Activated gamma-delta T cell (primary cell): ENCODE measurements at places on chromosomes 5 and 9.

DNA sequence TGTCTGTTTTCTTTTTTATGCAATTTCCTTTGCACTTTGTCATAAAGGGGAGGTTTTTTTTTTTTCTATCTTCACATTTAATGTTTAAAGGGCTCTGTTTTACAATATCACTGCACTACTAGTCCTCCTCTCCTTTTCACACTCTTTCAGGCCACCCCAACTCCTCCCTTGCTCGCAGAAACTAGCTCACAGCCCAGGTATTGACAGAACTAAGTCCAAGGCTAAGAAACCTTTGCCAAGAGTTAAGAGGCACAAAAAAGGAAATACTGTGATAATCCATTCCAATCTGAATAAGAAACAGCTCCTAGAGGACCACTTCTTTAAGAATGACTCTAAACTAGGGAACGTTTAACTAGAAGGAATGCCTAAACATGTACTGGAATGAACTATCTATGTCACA lies 1.1 kb upstream of the FGF10 start:
- DNase-seq: no peak

GRCh38 chr5:3103262-3103811 lies 351.9 kb upstream of the IRX2 start:
- no peak for DNase-seq

- DNase-seq: no peak
Measured at GRCh38 chr5:138753794-138754698, 821 bp downstream of the CTNNA1 start.

DNA sequence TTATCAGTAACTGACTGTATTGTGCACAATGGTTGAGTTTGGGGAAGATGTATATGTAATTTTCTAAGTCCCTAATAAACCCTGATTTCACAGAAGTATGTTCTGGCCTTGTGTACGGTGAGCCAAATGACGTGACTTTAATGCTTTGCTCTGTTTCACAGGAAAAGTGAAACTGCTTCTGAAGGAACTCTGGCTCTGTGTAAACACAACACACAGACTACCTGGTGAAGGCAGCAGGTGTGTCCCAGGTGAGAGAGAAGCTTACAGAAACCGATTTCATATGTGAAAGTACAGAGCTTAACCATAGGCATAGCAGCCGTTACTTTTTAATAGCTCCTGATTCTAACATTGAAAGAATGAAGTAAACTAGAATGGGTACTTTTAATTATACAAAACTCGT lies 31.9 kb downstream of the ICE1 start:
- DNase-seq: no peak

- DNase-seq: no peak
Measured at GRCh38 chr5:172832383-172833315, 1.4 kb upstream of the ERGIC1 start.

- no peak for DNase-seq
Measured at GRCh38 chr5:77893225-77893860, 117.2 kb upstream of the TBCA start.

DNA sequence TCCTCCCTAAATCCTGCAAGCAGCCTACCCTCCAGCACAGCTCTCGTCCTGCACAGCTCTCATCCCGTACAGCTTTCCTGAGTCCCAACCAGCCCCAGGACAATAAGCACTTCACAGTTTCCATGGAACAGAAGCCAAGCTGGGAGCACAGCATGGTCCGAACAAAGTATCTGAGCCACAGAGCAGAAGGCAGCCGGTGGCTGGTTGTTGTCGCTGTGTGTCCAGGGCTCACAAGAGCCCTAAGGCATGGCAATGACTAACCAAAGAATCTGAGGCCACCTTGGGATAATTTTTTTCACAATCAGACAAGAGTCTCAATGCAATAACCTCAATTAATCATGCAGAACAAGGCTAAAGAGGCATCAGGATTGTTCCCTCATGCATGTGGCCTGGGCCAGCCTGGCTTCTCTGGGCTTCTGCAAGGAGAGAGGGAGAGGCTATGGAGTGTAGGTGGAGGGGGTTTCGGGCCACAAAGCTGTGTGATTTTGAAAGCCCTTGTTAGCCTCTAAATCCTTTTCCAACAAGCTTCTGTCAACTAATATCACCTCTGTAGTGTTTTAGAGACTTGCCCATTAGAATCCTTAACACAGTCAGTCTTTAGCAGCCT lies 323.4 kb downstream of the PIK3R1 start:
- no peak for DNase-seq

GRCh38 chr9:14533867-14534640 lies 159.2 kb downstream of the ZDHHC21 start:
- DNase-seq: no peak

DNA sequence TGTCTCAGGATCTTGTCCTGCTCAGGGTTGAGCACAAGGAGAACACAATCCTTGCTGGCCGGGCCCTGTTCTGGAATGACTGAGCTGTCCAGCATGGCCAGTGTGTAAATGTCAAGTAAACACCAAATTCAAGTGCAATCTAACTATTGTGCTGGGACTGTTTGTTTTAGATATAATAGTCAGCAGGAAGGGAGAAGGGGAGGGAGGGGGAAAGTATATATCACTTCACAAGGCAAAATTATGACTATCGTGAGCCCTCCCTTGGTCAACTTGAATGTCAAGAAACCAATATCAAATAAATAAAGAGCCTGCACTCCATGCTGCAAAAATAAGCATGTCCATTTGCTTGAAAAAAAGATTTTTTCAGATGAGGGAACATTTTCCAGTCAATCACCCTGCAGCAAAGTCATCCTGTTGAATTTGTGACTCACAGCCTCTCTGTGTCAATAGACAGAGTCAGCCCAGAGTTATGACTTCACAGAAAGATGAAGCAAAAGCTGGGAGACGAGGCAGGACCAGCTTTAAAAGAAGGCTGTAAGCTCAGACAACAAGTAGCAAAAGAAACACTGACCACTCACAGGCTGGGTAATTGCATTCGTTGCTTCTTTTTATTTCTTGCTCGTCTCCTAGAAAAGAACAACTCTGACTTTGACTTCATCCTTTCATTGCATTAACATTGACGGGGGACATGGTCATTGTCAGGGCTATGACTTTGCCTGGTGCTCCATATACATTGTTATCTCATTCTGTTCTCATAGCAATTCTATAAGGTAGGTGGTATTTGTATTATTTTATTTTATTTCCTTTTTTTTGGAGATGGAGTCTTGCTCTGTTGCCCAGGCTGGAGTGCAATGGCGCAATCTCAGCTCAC lies 15.3 kb upstream of the KLF4 start:
- DNase-seq: no peak

- no peak for DNase-seq
Measured at GRCh38 chr5:154276973-154277331, 86.4 kb downstream of the GALNT10 start.

GRCh38 chr5:140207250-140207964 lies 32.4 kb downstream of the CYSTM1 start:
- DNase-seq: no peak

DNA sequence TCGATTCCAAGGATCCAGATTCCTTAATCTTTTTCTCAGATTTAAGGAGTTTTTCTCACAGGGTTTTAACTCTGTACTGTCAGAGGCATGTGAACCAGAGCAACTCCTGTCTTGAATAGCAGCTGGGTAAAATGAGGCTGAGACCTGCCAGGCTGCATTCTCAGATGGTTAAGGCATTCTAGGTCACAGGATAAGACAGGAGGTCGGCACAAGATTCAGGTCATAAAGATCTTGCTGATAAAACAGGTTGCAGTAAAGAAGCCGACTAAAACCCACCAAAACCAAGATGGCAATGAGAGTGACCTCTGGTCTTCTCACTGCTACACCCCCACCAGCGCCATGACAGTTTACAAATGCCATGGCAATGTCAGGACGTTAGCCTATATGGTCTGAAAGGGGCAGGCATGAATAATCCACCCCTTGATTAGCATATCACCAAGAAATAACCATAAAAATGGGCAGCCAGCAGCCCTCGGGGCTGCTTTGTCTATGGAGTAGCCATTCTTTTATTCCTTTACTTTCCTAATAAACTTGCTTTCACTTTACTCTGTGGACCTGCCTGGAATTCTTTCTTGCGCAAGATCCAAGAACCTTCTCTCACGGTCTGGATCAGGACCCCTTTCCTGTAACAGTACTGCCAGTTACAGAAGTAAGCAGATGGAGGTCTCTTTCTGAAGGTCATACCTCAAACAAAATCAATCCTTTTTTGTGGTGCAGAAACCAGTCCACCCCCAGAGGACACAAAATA lies 87.1 kb downstream of the SLC38A9 start:
- no peak for DNase-seq

DNA sequence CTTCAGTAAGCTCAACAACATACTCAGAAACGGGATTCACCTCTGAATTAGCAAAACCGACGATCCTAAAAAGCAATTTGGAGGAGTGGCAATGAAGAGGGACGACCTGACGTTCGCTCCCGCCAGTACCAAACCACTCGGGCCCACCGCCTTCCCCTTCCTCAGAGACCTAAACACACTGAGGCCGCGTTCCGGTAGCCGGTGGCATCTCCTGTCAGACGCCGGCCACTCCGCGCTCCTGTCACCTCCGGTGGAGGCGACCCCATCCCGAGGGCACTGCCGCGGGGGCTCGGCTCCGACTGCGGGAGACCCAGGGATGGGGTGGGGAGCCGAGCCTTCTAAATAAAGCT lies 617 bp downstream of the PPP6C start:
- no peak for DNase-seq

- DNase-seq: no peak
Measured at GRCh38 chr9:108087781-108088180, 598.2 kb upstream of the KLF4 start.

GRCh38 chr5:10354048-10354872 lies 765 bp downstream of the MARCHF6 start:
- no peak for DNase-seq

GRCh38 chr5:55471468-55471867 lies 63.3 kb downstream of the PLPP1 start:
- no peak for DNase-seq

GRCh38 chr9:130892477-130893304 lies 3.9 kb downstream of the QRFP start:
- DNase-seq: no peak
